ENCODE measurements at places on chromosomes 7 and 10.

- DNase-seq = peak; percentile 68
These were observed 373.5 kb downstream of the RPS24 start for GRCh38 chr10:78407009-78407711.

DNA sequence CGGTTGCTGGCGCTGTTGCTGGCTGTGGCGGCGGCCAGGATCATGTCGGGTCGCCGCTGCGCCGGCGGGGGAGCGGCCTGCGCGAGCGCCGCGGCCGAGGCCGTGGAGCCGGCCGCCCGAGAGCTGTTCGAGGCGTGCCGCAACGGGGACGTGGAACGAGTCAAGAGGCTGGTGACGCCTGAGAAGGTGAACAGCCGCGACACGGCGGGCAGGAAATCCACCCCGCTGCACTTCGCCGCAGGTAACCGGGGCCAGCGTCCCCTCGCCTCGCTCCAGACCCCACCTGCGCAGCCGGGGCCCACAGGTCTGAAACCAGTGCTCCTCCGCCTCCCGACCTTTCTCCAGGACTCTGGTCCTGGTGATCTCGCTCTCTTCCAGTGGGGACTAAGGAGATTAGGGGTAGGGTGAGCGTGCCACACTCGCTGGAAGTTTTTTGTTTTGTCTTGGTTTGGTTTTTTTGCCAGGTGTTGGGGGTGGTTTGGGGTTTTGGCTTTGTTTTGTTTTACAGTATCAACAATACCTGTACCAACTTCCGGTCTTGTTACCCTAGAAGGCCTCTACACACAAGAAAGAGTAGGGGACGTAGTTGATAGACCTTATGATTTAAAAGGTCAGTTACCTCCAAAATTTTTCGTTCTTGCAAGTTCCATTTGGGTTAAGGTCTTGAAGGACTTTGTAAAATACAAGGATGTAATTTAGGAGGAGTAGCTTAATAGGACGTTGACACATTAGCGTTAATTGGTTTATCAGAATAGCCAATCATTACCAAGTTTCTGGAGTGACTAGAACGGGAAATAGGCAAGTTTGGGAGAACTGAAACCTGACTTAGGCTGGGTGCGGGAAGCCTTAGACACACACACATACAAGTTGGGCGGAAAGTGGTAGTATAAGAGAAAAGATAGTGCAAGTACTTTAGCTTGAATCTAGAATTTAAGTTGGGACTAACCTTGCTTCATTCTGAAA lies 704 bp downstream of the TNKS2 start:
- DNase-seq = peak; percentile 73

DNA sequence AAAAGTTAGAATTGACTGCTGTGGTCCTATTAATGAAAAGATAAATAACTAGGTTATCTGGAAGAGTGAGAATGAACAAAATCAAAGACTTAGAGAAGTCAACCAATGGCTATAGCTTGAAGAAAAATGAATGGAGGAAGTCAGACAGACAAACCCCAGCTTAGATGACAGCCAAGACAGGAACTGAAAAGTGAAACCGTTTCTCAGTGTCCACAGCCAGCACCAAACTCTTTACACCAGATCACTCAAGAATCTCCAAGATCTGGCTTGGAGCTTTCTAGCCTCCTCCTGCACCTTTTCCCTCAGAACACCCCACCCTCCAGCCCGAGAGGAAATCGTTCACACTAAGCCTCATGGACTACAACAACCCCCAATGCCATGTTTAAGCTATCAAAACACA lies 167.0 kb downstream of the SFMBT2 start:
- peak; percentile 35 for DNase-seq

- no peak for DNase-seq
These were observed 70.3 kb downstream of the CYTH3 start for GRCh38 chr7:6202117-6202516.

DNA sequence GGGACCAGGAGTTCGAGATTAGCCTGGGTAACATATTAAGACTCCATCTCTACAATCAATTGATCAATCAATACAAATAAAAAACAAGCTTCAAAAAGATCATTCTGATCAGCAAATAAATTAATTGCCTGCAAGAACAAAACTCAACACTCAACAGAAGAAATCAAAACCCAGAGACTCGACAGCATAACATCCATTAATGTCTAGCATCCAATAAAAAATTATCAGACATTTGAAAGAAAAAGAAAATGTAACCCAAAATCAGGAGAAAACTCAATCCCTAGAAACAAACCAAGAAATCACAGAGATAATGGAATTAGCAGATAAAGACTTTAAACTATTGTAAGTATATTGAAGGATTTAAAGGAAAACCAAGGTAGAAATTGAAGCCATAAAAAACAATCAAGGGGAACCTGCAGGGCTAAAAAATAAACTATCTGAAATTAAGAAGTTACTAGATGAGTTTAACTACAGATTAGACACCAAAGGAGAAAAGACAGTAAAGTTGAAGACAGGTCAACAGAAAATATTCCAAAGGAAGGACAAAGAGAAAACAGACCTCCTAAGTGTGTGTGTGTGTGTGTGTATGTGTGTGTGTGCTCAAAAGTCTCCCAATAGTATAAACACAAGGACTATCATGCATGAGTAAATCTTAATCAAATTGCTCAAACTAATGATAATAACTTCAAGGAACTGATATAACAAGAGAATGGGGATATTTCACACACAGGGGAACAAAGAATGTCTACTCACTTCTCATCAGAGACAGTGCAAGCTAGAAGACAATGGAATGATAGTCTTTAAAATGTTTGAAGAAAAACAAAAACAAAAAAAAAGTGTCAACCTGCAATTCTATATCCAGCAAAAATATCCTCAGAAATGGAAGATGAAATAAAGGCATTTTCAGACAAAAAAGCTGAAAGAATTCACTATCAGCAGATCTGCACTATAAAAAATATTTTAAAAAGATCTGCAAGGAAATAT lies 7.7 kb downstream of the NUDCD3 start:
- DNase-seq = no peak

GRCh38 chr7:118039963-118040489 lies 143.9 kb upstream of the LSM8 start:
- no peak for DNase-seq

GRCh38 chr10:52472406-52473146 lies 158.5 kb downstream of the DKK1 start:
- DNase-seq = no peak

GRCh38 chr10:110069502-110069982 lies 61.8 kb downstream of the ADD3 start:
- DNase-seq = no peak

- DNase-seq = no peak
These were observed 27.7 kb upstream of the VAX1 start for GRCh38 chr10:117165538-117166417.

DNA sequence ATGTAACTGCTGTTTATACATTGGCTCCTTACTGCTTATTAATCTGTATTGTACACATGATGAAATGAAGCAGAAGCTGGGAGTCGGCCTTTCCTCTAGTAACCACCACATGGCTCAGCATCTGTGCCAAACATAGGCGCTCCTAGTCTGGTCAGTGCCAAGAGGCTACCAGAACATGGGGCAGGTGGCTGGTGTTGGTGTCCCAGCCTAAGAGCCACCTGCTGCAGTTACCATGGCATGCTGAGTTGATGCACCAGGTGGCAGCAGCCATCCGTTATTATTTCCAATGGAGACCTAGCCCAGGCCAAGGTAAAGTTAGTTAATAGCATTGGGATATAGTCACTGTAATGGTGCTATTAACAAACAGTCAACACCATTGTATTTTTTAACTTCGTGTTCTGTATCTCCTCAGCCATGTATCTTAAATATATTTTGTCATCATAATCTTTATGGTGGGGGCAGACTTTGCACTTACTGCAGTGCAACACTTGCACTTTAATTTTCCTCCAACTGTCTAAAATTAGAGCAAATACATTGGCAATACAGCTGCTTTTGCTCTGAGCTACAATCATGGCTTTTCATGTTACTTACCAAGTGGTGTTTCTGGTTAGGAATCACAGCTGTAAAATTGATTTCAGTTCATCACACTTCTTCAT lies 33.1 kb downstream of the HBP1 start:
- DNase-seq = peak; percentile 40

GRCh38 chr7:21023841-21024484 lies 237.3 kb upstream of the SP8 start:
- DNase-seq = no peak

DNA sequence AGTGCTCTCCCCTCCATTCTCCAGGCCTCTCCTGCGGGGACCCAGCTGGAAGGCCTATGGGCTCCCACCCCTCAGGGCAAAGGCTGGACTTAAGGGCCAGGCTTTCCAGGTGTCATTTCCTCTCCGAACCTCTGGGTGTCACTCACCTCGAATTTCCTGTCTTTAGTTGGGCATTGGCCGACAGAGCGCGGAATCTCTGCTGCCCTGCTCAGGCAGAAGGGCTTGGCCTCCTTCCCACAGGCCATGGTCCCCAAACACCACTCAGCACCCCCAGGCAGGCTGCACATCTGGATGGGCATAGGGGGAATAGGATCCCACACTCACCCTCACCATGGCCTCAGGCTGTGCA lies 212.9 kb downstream of the CCSER2 start:
- DNase-seq = no peak

DNA sequence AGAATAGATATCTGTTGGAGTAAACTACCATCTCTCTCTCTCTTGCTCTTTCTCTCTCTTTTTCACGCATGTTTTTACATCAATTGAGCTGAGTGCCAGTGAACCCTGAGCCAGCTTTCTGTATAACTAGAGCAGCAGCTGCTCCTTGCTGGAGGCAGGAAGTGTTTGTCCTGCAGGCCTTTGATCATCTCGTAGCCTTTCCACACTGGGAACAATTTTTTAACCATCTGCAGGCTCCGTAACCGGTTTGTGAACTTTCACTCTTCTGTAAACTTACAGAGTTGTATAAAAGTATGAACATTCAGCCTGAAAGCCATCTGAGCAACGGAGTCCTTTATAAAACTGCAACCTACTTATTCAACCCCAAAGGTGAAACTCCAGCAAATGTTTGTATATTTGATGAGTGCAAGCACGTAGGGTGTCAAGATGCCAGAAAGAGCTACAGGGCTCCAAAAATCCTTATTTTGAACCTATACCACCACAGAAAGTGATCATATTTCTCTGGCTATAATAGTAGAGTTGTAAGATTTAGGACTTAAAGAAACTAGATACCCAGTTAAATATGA lies 162.8 kb upstream of the NFE2L3 start:
- no peak for DNase-seq

Data from activated naive CD4-positive, alpha-beta T cell treated with anti-CD3 and anti-CD28 coated beads, Interleukin-2, amount 10 ng/mL, durations not matched to agents 7 days and 5 days (primary cell).